ENCODE measurements at places on chromosomes 1 and 21. TPM values are rescaled to one million over a fixed set of nuclear protein-coding genes. Genes with fewer than 3 reads are reported as not detected.

Gene RHEX
- not detected for polyA plus RNA-seq

Gene CAPN9
- polyA plus RNA-seq, result not detected

Gene UHMK1
- polyA plus RNA-seq, result 12.3 TPM

Gene LAPTM5
- 1.1 TPM for polyA plus RNA-seq

Gene AMIGO1
- 0.93 TPM for polyA plus RNA-seq

Gene TLCD4
- polyA plus RNA-seq, result 0.96 TPM

Gene CHI3L1
- not detected for polyA plus RNA-seq

Gene KCNE2
- 0.05 TPM for polyA plus RNA-seq

Gene SLC22A15
- polyA plus RNA-seq, result 0.41 TPM

Gene SDHB
- polyA plus RNA-seq, result 139 TPM

Gene OR6N1
- polyA plus RNA-seq, result not detected

Gene ANGPTL3
- not detected for polyA plus RNA-seq

DNA sequence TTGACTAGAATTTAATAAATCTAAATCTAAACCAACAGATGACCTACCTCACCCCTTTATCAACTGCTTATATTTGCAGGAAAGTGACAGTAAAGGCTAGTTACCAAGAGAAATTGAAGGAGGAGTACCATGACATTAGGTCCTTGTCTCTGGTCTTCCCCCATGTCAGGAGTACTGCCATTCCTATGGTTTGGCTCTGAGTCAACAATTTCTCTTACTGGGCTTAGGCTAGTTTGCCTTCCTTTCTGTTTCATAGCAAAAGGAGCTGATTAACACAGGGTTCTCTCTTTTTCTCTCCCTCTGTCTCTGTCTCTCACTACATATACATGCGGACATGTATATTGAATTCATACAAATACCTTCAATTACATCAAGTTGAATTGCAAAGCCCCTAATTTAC lies 579.9 kb downstream of the DPYD start:
- DNase-seq, result no peak

- no peak for DNase-seq
These were observed 242.0 kb downstream of the FOXD2 start for GRCh38 chr1:47679826-47680225.

- no peak for DNase-seq
These were observed 41.4 kb upstream of the CCDC190 start for GRCh38 chr1:162902416-162902815.

DNA sequence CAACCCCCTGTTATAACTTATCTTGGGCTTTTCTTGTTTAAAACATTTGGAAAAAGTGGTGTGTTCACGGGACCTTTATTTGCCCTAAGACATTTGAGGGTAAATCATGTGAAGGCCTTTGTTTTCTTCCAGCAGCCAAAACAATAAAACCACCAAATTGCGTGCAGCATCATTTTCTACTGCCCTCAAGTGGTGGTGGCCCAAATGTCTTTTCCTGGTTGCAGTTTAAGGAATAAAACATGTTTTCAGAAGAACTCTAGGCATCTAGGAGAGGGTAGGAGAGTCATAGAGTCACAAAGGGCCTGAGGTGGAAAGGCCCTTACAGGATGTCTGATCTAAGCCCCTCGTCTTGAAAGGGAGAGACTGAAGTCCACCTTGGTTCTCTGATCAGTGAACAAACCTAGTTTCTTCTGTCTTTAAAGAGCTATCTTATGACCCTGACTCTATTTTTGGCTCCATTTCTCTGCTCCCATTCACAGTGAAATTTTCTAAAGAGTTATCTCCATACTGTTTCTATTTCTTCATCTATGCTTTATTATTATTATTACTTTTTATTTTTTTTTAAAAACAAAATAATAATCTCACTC lies 16.0 kb upstream of the EPS15 start:
- DNase-seq, result peak; percentile 35

- no peak for DNase-seq
These were observed 41.5 kb downstream of the COLGALT2 start for GRCh38 chr1:183996040-183996384.

- DNase-seq, result no peak
These were observed 46.5 kb downstream of the PRDM16 start for GRCh38 chr1:3115275-3116149.

DNA sequence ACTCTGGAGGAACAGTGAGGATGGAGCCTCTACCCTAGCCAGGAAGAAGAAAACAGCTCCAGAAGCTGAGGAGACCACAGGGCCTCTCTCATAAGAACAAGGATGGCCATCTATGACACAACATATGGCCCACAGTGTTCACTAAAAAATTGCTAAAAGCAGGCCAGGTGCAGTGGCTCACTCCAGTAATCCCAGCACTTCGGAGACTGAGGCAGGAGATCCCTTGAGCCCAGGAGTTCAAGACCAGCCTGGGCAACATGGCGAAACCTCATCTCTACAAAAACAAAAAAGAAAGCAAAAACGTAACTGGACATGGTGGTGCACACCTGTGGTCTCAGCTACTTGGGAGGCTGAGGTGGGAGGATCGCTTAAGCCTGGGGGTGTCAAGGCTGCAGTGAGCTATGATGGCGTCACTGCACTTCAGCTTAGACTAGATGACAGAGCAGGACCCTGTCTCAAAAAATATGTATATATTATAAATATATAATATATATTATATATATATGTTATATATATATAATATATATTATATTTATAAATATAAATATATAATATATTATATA lies 103.1 kb downstream of the TOMM20 start:
- no peak for DNase-seq

- no peak for DNase-seq
These were observed 118.9 kb downstream of the PGBD5 start for GRCh38 chr1:230307213-230307612.

DNA sequence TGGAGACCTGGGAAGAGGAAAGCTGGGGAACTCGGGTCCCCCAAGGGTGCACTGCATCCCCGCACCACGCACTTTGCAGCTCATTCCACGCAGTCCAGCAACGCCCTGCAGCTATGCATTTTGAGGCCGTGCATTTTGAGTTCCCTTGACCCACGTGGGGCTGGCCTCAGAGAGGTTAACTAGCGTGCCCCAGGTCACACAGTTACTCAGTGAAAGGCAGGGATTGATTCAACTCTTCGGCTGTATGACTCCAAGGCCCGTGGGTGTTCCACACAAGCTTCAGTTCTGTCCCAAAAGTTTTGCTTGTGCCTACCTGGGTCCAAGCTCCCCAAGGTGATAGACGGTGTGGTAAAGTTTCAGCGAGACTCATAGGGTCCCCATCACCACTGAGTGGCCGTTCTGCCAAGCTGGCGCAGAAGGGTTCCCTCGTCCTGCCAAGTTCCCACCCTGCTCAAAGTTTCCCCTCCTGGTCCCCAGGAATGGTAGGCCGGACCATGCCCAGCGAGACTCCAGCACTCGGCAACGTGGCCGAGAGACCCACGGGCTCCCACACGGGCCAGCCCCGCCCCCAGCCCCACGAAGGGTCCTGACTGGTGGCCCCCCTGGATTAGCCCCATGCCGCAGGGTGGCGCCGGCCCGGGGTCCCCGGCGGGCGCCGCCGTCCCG lies 611 bp downstream of the HSPG2 start:
- DNase-seq, result no peak

- no peak for DNase-seq
These were observed 116.3 kb downstream of the EPHB2 start for GRCh38 chr1:22826604-22827580.

DNA sequence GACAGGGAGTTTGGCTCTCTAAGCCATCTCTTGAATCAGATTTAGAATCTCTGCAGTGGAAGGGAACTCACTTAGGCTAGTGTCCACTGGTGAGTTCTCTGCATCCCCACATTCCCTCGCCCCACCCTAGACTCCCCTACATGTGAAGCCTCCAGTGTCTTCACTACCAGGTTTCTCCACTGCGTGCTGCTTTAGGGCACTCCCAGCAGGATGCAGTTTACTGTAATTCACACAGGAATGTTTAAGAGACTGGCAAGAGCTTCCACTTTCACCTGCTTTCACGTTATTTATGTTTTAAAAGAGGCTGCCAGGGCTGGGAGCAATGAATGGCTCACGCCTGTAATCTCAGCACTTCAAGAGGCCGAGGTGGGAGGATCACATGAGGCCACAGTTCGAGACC lies 60.2 kb downstream of the KAZN start:
- DNase-seq, result no peak

GRCh38 chr1:172338295-172338735 lies 82.2 kb upstream of the C1orf105 start:
- no peak for DNase-seq

DNA sequence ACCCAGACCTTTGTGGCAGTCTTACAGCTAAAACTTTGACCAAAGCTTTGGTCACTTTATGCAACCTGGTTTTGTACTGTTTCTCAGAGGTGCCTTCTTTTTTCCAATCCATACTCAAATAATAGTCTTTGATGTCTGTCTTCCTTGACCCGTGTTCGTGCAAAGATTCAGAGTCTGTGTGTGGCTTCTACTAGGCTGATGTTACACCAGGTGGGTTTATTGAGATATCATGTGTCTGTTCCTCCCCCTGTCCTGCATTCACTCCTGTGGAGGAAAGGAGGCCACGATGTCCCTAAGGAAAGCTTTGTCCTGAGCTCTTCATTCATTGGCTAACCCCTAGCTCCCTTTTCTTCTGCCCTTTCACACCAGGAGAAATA lies 15.0 kb upstream of the IKBKE start:
- no peak for DNase-seq

DNA sequence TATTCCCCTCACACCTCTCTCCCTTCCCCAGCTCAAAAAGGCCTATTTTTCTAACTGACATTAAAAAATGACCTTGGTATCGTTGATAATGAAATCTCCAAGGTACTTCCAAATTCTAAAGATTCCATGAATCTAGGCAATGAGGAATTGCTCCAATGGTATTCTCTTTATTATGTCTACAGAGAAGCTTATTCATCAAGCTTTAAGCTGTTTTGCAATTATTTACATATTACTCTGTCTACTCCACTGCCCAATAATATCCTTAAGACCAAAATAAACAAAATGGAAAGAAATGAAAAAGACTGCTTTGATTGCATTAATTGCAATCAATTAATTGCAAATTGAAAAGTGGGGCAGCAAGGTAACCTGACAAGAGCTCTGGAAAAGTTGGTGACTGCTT lies 7.9 kb downstream of the PLPP3 start:
- DNase-seq, result no peak

DNA sequence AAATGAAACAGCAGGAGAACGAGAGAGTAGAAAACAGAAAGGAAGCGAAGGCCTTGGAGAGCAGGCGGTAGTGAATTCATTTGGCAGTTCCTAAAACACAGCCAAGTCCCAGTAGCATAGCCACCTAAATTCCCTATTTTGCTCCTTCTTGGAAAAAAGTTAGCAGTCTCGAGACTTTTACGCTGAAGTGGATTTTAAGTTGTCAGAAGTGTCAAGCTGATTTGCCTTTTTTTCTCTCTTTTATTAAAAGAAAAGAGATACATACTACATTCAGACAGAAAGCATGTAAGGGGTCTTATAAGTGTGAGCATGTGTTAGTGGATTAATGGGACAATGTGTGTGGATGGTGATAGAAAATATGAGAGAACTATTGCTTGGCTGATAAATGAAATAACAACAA lies 19.2 kb downstream of the NFIA start:
- no peak for DNase-seq

DNA sequence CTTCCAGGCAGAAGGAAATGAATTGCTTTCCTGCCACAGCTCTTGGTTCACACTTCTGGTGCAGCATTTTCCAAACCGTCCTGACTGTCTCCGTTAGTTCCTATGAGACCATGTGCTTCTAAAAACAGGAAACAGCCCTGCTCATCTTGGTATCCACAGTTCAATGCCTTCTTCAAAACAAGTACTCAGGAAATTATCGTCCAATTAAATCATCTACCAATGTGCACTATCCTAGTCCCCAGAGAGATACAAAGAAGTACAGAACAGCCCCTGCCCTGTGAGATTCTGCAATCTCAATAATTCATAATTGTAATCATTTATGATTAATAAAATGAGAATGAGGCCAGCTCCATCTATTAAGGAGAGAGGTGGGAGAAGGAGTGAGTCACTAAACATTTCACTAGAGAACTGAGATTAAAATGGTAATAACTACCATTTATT lies 11.2 kb downstream of the CLEC20A start:
- no peak for DNase-seq

DNA sequence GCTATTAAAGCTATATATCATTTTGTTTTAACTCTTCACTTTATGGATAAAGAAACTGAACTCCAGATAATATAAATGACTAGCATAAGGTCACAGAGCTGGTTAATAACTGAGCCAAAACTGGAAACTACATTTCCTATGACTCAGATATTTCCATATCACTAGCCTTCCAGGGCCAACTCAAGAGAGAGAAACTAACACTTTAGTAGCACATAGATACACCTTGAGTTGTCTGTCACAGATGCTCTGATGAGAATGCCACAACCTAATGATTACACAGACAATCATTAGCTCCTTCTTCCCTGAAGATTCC lies 40.7 kb downstream of the NME7 start:
- DNase-seq, result no peak

- no peak for DNase-seq
These were observed 15.9 kb downstream of the PDIK1L start for GRCh38 chr1:26127235-26128163.

DNA sequence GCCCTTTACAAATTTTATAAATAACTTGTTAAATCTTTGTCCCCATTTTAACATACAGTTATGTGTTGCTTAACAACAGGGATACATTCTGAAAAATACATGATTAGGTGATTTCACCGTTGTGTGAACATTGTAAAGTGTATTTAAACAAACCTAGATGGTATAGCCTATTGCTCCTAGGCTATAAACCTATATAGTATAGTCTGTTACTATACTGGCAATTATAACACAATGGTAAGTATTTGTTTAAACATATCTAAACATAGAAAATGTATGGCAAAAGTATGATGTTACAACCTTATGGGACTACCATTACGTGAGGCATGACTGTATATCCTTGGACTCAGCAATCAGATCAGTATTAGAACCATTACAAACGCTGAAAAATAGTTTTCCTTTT lies 36.6 kb downstream of the GATAD2B start:
- no peak for DNase-seq

DNA sequence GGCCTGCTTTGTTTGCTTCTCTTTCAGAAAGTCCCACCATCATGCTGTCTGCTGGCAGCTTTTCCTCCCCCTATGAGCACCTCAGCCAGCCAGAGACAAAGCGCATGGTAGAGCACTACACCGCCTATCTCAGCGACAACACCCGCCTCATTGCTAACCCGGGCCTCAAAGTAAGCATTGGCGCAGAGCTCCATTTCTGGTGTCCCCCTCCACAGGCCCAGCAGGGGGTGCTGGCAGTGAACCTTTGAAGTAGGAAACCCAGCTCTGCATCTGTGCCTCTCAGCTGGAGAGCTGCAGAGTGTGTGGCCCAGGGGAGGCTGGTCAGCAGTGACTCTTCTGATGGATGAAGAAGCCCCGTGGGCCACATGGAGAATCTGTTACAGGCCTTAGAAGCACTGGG lies 81.2 kb upstream of the RAVER2 start:
- peak; percentile 42 for DNase-seq

GRCh38 chr1:226531360-226532093 lies 17.0 kb upstream of the STUM start:
- DNase-seq, result no peak

GRCh38 chr1:229665912-229666558 lies 40.0 kb downstream of the URB2 start:
- DNase-seq, result no peak
